ENCODE measurements at places on chromosomes 6 and 20. TPM values are rescaled to one million over a fixed set of nuclear protein-coding genes. Genes with fewer than 3 reads are reported as not detected.

The DLK2 gene
- not detected for polyA plus RNA-seq

The GATA5 gene
- polyA plus RNA-seq, result 11.9 TPM

The PCMT1 gene
- 38.9 TPM for polyA plus RNA-seq

- H3K36me3 ChIP-seq, result no peaks in the 10 kb centered on the region
- H3K4me1 ChIP-seq, result no peaks in the 10 kb centered on the region
- H3K27ac ChIP-seq, result peak overlapping the region; percentile 43
Observed at GRCh38 chr6:137849181-137849980, 17.7 kb upstream of the TNFAIP3 start.

DNA sequence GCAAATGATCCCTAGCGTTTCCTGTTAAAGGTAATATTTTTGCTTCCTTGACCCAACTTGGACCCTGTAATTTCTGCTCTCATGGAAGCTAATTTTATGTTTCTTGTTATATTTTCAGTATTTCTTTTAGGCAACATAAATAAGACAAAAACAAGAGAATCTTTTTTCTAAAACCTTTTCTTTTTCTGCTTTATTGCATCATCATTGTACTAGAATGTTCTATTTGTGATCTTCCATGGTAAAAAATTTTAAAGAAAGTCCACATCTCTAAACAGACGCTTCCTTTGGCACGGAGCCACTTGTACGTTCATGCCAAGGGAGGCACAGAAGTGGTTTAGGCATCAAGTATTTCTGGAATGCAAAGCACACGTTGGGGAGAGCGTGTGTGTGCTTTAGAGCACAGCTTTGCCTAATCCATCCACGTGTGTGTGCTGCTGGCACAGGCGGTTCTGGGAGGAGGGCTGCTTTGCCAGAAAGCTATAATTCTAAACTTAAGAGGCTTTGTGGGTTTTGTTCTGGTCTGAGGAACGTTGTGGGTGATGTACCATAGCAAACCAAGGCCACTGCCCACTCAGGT is 98.3 kb downstream of the SASH1 start:
- H3K36me3 ChIP-seq, result no peaks in the 10 kb centered on the region
- DNase-seq, result no peak

DNA sequence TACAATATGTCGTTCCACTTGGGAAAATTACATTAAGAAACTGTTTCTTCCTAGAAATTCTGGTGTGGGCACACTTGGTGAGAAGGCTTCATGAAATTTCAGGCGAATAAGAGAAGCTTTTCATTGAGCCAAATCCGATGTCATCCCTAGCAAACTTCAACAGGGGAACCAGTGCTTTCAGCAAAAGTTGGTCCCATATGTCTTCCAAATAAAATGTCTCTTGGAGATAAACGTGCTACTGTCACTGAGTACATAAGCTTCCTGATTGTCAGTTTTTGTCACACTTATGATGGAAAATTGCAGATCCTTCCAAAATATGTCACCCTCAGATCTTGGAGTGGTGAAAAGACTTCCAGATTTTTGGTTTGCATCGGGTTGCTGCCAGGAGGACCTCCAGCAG is 31.1 kb upstream of the SLC35A1 start:
- H3K27ac ChIP-seq, result no peak overlapping the region
- H3K27me3 ChIP-seq, result no peaks in the 10 kb centered on the region
- no peaks in the 10 kb centered on the region for H3K36me3 ChIP-seq
- no peak overlapping the region for H3K4me3 ChIP-seq

DNA sequence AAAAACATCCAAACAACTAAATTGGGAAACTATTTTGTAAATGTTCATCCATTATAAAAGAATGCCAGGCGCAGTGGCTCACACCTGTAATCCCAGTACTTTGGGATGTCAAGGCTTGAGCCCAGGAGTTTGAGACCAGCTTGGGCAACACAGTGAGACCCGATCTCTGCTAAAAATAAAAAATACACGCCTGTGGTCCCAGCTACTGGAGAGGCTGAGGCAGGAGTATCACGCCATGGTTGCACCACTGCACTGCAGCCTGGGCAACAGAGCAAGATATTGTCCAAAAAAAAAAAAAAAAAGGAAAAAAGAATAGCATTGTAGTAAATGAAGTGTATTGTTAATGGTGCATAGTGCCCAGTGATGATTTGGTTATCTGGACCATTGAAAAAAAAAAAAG is 38.7 kb downstream of the FKBP5 start:
- DNase-seq, result no peak
- no peak overlapping the region for H3K27ac ChIP-seq
- peaks cover 4% of the 10 kb centered on the region for H3K36me3 ChIP-seq
- H3K27me3 ChIP-seq, result no peaks in the 10 kb centered on the region

DNA sequence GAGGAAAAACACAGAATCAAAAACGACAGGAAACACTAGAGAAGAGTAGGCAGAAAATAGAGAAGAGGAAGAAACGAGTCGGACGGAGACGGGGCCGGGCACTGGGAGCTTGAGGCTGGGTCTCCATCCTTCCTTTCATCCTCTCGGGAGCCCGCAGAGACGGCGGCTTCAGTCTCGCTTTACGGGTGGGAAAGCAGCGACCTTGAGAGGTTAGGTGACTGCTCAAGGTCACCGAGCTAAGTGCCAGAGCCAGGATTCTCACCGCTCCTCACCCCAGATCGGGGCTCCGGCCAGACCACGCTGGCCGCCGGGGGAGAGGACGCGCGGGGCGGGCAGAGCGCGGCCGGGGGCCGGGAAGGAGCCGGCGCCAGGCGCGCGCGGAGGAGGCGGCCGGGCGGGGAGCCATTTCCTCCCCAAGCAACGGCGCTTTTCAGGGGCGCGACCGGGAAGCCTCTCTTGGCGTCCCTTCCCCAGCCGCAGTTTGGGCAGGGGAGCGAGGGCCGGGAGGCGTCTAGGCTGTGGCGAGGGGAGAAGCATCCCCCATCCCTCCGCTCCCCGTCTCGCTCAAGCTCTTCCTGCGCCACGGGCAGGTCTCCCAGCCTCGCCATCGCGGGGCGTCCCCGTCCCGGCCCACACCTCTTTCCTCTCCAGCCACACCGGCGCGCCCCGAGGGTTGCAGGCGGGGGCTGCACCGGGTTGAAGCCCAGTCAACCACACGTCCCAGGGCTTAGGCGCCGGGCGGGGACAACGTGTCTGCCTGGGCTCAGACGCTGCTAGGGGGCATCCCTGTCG is 24.1 kb upstream of the MAP3K7 start:
- H3K27me3 ChIP-seq, result no peaks in the 10 kb centered on the region
- peak overlapping the region; percentile 18 for H3K4me3 ChIP-seq
- peak; percentile 42 for DNase-seq

GRCh38 chr6:10382322-10382721 is 32.6 kb downstream of the TFAP2A start:
- no peaks in the 10 kb centered on the region for H3K4me1 ChIP-seq
- H3K36me3 ChIP-seq, result no peaks in the 10 kb centered on the region
- DNase-seq, result no peak
- H3K27me3 ChIP-seq, result peaks cover 56% of the 10 kb centered on the region

All from small intestine (tissue), 16 donors.